Muscle of back (tissue), 13 donors: ENCODE measurements at places on chromosomes 3 and 15.

DNA sequence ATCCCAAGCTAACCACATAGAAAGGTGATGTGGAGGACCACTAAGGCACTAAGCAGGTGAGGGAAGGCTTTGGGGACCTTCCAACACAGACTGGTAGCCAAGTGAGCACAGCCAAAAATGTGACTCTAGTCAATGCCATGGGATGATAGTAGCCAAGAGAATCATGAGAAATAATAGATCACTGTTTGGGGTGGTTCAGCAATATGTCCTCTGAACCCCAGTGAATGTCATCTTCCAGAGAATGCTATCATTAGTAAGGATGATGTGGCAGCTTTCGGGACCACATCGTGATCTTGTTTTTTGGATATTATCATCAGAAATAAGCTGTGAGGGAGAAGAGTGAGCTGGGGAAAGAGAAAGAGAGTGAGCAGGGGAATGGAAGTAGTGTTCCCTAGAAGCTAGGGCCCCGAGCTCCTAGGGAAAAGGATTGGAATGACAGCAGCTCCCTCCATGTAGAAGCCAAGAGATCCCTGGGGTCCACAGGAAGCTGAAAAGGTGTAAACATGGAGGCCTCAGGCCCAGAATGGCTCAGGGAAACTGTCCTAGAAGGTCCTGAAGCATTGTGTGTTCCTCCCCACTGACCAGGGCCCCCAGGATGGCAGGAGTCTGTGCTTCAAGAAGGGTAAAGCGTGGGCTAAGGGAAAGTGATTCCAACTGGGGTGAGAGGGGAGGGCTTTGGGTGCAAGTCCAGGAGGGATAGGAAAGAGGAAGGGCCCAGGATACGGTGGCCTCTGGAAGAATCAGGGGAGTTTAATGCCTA lies 56.6 kb upstream of the KLF13 start:
- DNase-seq: no peak

DNA sequence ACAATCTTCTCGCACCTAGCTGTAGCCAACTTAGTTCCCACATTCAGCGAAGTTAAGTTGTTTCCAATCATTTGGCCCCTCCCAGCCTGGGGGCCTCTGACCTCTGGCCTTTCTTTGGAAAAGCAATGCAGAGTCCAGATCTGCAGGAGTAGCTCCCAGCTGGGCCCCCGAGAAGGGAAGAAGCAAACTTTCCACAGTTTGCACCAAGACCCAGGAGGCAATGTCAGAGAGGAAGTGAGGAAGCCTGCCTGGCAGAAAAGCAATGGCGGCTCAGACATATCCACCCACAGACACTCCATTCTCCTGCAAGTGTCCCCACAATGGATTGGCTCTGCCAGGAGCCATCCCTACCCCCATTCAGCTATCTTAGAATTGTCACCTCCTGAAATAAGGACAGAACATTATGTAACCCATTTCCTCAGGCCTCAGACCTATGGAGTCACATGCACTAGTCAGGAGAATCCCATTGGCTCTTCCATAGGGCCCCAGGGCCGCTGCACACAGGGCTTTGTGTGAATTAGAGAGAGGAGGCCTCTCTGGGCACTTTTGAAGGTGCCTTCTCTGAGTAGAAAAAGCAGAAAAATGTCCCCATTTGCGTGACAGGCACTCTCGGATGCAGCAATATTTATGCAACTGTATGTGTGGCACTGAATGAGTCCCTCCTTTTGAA lies 3.0 kb upstream of the BUB1B start:
- no peak for DNase-seq

DNA sequence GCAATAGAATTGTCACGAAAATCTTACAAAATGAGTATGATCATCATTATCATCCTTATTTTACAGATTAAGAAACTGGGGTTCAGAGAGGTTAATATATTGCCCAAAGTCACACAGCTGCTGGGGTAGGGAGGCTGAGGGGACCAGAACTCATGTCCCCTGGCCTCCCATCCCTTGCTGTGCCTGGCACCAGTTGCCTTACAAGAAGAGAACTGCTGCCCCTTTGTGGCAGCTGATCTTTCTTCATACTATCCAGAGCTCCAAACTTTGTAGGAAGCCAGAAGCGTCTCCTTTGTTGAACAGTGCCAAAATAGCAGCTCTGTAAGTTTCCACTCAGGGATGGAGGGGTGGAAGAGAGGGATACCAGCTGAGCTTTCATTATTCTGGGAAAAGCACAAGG lies 236.8 kb upstream of the TBC1D5 start:
- DNase-seq: no peak

DNA sequence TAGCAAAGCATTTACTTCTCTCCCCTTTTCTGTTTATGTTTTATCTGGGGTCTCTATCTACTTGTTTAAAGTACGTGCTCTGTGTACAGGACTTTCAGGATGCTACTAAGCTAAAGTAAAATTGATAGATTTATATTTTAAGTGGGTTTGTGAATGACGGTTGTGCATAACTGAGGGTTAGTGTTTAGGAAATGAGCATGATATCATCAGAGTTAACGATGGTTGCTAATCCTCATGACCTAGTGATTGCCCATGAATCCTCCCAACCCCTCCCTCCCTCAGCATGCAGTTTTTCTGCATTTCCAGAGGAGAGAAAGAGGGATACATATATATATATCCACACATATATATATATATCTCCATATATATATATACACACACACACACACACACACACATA lies 957.2 kb downstream of the TUSC7 start:
- DNase-seq: no peak

GRCh38 chr3:32313723-32314473 lies 75.4 kb downstream of the CMTM8 start:
- DNase-seq: no peak

- DNase-seq: peak; percentile 13
These were observed 37.6 kb downstream of the VIPR1 start for GRCh38 chr3:42539871-42540714.

GRCh38 chr3:123449102-123449996 lies 459 bp upstream of the ADCY5 start:
- peak; percentile 45 for DNase-seq

GRCh38 chr3:108031895-108032294 lies 58.9 kb downstream of the CD47 start:
- DNase-seq: no peak

- DNase-seq: no peak
These were observed 55.5 kb upstream of the CMTM7 start for GRCh38 chr3:32336113-32336498.

- no peak for DNase-seq
These were observed 37.3 kb downstream of the SMAD6 start for GRCh38 chr15:66739287-66739686.

GRCh38 chr3:8658306-8659212 lies 14.0 kb upstream of the SSUH2 start:
- DNase-seq: peak; percentile 81

GRCh38 chr3:12884186-12884680 lies 42.9 kb upstream of the RPL32 start:
- peak; percentile 66 for DNase-seq

DNA sequence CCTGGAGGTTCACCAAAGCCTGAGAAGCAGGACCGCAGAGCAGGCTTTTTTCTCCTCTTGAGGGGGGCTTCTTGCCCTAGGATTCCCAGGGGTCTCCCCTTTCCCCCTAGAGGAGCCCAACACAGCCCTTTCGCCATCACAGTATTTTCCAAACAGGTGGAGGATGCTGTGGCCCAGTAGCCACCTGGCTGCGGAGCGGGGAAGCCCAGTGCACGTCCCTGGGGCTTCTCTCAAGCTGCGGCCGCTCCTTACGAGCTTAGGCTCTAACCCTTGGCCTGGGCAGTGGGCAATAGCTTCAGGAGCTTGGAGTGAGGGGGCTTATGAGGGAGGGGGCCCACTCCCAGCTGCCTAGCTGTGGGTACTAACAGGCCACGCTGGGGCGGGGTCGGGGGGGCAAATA lies 11.6 kb upstream of the DLL4 start:
- DNase-seq: no peak

- DNase-seq: no peak
These were observed 1.5 kb downstream of the RETNLB start for GRCh38 chr3:108755686-108756085.

DNA sequence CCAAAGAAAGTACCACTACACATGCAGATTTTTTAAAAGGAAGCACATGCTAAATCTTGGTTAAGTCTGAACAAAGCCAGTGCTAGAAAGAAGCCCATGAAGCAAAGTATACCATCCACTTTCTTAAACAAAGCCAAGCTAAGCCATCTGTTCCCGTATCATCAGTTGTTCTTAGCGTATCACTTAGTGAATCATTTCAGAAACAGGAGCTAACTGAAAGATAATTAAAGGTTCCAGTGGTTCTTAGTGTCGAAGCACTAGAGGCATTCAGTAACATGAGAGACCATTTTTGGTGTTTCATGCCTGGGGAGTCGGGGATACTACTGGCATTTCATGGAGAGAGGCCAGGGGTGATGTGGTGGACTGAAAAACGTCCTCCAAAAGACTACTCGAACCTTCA lies 12.8 kb downstream of the UBXN7 start:
- no peak for DNase-seq

GRCh38 chr3:110413807-110414748 lies 657.5 kb upstream of the NECTIN3 start:
- DNase-seq: peak; percentile 49

- peak; percentile 99 for DNase-seq
These were observed at the start of gene RPS17 for GRCh38 chr15:82540055-82540983. RPS17 (minus strand) TSS chr15:82540457; CDS start chr15:82540428, 29 bp downstream.

GRCh38 chr15:31871166-31871886 lies 159.0 kb upstream of the CHRNA7 start:
- no peak for DNase-seq

GRCh38 chr3:45656575-45657363 lies 32.4 kb upstream of the SACM1L start:
- peak; percentile 91 for DNase-seq

DNA sequence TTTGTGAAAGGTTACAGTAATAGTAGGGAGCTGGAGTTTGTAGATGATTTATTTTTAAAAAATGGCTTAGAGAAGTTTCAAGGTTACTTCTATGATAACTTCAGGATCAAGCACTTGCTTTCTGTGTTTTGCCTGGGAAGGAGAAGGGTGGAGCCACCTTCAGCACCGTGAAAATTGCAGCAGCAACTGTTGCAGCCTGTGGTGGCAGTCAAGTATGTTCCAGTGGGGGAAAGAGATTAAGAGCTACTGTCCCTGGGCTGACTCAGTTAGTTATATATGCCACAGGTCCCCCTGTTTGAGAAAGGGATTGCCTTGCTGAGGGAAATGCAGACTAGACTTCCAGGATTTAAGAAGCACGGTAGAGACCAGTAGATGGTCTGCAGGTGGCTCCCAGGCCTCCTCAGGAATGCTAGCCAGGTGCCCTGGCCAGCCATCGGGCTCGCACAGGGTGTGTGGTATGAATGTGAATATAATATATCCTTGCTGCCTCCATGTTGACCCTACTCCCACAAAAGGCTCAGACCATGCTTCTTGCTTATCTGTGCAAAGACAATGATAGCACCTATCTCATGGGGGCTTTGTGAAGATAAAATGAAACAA lies 389.5 kb downstream of the CACNA2D3 start:
- no peak for DNase-seq

GRCh38 chr3:60289341-60290121 lies 961.7 kb downstream of the FHIT start:
- DNase-seq: peak; percentile 10

DNA sequence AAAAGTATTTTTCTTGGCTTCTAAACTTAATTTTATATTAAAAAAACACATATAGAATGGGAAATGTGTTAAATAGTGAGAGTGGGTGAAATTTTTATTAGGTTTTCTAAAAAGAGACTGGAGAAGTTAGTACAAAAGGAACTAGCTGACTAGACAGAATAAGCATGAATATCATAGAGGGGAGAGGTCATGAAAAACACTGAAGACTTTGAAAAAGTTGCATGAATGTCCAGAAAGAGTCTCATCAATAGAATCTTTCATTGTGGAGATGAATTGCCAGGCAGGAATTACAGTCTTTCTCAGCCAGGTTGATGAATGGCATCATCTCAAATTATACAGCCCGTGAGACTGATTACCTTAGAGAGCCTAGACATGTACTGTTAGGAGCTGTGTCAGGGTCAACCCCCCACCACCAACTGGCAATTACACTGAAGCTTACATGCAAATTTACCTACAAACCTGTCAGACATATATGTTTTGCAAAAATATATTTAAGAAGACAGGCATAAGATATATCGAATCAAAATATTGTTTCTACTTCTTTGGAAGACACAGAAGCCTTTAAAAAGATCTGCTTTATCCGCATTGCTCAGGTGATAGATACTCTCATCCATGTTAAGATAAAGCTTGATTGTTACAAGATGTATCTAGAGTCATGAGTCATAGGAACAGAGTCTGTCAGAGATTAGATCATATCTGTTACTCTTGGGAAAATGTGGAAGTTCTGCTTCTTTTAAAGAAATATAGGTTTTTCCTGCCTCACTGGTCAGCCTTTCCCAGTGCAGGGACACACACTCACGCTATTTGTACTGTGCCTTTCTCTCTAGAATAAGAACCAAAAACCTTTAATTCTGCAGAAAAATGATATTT lies 34.8 kb upstream of the PFN2 start:
- no peak for DNase-seq

DNA sequence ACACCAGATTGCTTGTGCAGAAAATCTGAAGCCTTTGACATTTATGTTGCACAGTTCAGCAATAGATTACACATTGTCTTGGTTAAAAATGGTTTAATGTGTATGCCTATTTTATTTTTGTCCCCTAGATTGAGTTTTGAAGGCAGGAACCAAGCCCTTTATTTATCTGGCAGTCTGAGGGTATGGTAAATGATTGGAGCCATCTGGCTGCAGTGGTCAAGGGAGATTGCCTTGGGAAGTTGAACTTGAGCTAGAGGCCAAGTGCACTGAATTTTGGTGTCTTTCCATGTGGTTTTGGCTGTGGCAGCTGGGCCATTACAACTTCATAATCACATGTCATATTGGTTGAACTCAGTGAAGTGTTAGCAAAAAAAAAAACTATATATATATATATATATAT lies 248.7 kb upstream of the C2CD4B start:
- DNase-seq: no peak

DNA sequence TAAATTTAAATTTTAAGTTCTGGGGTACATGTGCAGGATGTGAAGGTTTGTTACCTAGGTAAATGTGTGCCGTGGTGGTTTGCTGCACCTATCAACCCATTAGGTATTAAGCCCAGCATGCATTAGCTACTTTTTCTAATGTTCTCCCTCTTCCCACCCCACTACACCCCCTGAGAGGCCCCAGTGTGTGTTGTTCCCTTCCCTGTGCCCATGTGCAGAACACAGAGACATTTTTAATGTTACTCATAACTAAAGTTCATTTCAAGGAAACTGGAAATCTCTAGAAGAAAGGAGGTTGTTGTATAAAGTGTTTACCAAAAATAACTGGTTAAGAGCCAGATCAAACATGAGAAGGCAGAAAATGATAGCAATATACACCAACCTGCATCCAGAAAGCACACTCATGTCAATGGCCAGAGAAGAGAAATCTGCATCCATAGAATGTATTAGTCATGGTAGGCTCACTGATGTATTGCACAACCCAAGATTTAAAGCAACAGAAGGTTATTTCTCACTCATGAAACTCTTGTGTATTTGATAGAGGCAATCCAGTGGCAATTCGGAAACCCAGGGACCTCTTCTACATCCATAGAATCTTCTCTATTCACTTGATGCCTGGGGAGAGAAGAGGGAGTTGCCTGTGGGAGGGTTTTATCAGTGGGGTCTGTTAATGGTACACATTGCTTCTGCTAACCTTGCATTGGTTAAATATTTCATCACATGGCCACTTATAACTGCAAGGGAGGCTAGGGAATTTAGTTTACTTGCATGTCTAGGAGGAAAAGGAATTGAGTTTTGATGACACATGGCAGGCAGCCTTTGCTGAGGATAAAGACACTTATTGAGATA lies 321.9 kb upstream of the RASGRP1 start:
- DNase-seq: no peak
